ENCODE measurements at places on chromosomes 11 and 22.

DNA sequence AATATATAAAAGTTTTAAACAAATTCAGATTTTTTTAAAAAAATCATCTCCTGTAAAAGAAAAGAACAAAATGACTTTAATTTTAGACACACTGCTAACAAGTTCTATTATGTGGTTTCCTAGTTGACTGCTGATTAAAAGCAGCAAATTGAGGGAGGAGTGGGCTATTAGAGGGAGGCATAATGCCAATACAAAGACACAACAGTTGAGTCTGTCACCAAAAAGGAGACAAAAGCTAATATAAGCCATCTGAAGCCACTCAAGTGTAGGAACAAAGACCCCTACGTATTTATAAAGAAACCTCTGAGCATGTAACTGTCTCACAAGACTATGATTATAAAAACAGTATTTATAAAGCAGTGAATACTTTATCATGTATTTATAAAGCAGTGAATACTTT is 28.6 kb downstream of the TMEM123 start:
- no peak for DNase-seq

- DNase-seq: no peak
Observed at GRCh38 chr11:61753672-61754071, 1.2 kb downstream of the MYRF start.

DNA sequence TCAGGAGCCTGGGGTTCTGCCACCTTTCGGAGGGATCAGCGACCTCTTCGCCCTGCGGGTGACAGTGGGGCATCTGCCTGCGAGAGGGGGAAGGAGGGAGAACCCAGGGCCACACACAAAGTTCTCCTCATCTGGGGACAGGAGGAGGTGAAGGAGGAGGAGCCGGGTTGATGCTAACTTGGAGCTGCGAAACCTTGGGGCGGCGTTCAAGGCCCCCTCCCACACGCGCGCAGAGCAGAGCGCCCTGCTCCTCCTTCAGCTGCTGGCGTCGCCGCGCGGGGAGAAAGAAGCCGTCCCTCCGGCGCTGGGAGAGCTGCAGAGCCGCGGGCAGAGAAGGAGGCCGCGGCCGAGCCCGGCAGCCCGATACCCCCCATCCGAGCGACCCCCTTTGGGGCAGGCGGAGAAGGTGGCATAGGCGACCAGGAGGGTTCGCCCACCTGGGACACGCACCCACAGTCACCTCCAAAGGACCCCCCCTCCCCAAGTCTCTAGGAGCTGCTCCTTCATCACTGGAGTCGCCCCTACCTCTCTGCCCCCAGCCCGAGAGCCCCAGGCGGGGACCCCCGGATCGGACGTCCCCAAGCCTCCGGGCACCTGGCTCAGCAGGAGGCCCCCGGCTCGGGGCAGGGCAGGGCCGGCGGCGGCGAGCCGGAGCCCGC is at the start of gene RASD2:
RASD2 (plus strand) TSS at position 237 of the 659 bp plus-strand sequence. CDS start 5,979 bp downstream, outside the sequence.
- peak; percentile 34 for DNase-seq

- DNase-seq: no peak
Observed at GRCh38 chr22:44880610-44881290, 128.4 kb downstream of the ARHGAP8 start.

DNA sequence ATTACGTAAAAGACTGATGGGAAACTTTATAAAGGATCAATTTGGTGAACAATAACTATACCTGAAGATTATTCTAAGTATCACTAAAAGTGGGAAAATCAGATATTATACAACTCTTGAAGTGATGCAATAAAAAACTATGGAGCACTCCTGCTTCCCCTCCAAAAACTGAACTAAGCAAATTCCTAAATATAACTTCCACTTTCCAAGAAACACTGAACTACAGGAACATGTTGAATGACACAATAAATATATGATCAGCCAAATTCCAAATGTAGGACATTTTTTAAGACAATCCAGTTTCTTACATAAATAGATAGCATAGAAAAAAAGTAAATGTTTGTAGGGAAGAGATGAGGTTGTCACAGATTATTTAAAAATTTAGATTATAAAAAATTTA is 102.1 kb upstream of the APOA1 start:
- DNase-seq: no peak

DNA sequence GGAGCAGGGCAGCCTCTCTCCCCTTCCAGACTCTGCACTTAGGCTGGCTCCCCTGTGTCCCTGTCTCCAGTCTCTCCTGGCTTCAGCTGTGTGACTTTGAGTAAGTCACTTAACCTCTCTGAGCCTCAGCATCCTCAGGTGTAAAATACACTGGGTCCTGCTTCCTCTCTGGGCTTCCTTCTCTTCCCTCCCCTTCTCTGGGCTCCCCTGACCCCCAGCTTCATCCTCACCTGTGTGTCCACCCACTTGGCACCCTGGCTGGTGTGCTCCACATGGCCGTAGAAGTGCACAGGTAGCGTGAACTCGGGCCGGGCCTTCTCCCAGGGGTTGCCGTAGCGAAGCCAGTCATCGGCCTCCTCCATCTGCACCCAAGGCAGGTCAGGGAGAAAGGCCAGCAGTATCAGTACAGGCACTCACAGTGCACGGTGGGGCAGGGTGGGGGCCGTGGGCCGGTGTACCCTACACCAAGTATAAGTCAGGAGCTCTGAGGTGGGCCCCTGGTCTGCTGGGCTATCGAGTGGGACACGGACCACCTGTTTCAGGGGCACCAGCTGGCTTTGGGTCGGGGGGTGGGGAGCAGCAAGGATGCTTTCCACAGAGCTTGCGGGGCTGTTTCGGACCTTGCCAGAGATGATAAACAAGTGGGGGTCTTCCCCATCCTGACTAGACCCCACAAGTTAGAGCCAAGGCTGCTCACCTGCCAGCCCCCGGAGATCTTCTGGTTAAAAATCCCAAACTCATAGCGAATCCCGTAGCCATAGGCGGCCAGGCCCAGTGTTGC is 2.0 kb downstream of the PYGM start:
- DNase-seq: no peak

GRCh38 chr22:23179381-23180299 is 669 bp upstream of the BCR start:
- peak; percentile 25 for DNase-seq

- no peak for DNase-seq
Observed at GRCh38 chr11:73028611-73029010, 113.5 kb downstream of the FCHSD2 start.

GRCh38 chr22:21865041-21865440 is 2.4 kb downstream of the MAPK1 start:
- no peak for DNase-seq

DNA sequence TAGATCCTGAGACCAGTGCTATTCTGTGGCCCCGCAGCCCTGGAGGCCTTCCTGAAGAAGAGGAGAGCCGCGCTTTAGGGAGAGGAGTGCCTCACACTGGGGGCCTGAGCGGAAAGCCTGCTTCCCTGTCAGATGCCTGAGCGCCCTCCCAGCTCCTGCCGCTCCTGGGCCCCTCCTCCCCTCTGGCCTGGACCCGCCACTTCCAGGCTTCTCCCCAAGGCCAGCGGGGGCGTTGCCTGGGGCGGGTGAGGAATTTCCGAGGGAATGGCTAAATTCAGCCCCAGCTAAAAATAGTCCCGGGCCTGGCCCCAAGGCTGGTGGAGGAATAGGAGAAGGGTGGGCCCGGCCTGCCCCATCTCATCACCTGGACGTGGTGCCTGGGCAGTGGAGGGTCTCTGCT is 15.4 kb downstream of the ARHGEF17 start:
- DNase-seq: no peak

- peak; percentile 96 for DNase-seq
Observed at GRCh38 chr11:67561971-67562619, 21.5 kb upstream of the GSTP1 start.

DNA sequence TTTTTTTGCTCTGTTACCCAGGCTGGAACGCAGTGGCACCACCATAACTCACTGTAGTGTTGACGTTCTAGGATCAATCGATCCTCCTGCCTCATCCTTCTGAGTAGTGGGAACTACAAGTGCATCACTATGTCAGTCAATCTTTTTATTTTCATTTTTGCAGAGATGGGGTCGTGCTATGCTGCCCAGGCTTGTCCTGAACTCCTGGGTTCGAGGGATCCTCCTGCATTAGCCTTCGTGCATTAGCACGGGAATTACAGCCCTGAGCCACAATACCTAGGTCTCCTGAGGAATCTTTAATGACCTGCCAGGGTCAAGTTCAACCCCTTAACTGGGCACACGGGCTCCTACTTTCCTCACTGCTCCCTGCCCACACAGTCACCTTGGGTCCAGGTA is 4.4 kb downstream of the APOL3 start:
- DNase-seq: no peak

GRCh38 chr22:50678651-50679521 is 6.3 kb downstream of the SHANK3 start:
- no peak for DNase-seq

DNA sequence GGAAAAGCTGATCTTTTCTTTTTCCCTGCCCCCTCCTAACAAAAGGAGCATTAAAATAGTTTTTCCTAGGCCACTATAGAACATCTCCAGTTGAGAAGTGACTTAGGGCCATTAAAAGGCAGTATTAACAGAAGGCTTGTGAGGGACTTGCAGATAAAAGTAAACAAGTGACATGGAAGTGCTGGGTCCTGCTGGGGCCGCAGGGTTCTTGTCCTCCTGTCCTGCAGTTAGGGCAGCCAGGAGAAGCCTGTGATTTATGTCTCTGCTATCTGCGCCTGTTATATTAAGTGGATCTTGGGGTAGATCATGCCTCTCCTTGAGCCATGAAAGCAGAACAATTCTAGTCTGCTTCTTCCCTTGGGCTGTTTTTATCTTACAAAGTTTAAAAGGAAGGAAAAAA is 271.4 kb upstream of the C11orf87 start:
- DNase-seq: no peak

- DNase-seq: peak; percentile 42
Observed at GRCh38 chr11:76783294-76783895, at the start of gene TSKU. Gene TSKU, plus strand, starts transcription at chr11:76783356. Its CDS starts 12,261 bp downstream, at chr11:76795617.

DNA sequence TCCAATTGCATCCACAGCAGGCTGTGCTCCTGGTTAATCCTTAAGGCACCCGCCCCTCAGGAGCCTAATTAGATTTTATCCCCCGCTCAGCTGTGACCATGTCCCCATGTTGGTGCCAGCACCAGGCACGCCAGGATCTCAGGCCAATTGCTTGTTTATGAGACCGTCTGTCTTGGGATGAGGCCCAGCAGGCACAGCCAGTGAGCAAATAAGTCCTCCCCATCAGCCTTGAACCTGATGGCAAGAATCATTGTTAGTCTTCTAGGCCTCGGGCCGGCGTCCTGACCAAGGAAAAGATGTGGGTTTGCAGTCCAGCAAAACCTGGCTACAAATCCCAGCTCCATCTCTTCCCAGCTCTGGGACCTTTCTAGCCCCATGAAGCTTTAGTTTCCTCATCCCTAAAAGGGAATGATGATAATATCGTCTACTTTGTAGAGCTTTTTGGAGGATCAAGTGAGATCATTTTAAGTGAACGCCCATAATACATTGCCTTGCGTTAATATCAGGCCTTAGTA is 57.3 kb downstream of the TP53I11 start:
- no peak for DNase-seq

GRCh38 chr11:95788921-95789505 is 569 bp downstream of the FAM76B start:
- peak; percentile 71 for DNase-seq

DNA sequence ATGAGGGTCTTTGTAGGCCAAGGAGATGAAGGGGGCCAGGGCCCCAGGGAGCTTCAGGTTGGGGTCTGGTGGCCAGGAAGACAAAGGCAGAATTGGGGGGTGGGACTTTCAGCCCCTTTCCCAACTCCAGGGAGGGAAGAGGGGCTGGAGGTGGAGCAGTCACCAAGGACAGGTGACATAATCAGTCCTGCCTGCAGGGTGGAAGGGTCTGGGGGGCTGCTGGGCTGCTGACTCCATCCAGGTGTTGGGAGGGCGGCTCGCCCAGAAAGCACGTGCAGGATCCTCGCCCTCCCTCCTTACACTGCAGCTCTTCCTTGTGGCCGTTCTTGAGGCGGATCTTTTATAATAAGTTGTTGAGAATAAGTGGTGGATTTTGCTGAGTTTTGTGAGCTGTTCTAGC is 1491.1 kb downstream of the TBC1D22A start:
- DNase-seq: no peak

DNA sequence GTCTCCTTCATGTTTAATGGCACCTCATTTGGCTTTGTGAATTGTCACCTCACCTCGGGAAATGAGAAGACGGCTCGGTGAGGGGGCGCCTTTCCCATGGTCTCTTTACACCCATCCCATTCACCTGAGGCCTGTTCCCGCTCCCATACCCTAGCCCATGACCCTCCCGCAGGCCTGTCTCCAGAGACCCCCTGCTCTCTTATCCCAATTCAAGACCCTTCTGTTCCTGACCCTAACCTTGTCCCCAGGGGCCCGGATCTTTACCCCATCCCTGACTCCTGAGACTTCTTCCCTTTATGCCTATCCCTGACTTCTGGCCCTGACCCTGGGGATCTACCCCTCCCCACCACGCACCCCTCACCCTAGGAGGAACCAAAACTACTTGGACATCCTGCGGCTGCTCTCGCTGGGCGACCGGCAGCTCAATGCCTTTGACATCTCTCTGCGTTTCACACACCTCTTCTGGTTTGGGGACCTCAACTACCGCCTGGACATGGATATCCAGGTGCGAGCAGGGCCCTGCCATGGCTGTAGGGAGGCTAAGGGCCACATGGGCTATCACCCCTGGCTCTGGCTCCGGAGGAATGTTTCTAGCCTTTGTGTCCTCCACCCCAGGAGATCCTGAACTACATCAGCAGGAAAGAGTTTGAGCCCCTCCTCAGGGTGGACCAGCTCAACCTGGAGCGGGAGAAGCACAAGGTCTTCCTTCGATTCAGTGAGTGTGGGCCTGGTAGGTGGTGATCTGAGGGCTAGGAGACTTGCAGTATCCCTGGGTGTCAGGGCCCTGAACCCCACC is 7.9 kb downstream of the INPPL1 start:
- DNase-seq: no peak

GRCh38 chr11:35934981-35935380 is 8.9 kb upstream of the LDLRAD3 start:
- DNase-seq: no peak

DNA sequence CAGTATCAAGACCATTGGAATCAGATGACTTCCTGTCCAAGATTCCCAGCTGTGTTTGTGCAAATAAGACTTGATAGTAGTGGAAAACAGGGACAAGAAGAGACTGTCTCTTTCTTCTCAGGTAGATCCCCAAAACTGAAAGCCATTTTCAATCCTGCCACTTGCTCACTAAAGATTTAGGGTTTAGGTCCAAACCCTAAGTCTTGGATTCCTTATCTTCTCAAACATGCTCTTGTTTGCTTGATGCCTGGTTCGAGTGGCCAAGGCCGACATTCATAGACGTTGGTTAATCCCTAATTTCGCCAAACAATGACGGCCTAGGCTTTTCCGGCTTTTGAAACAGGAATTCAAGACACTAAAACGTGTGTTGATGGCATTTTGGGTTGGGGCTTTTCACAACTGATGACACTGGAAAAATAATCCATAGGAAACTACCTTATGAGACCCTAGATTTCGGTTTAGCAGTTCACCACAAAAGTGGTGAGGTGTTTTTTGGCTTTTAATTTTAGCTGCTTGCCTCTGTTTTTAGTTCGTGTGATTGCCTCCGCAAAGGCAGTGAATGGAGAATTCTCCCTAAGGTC is 1.0 kb upstream of the GTPBP1 start:
- no peak for DNase-seq

- no peak for DNase-seq
Observed at GRCh38 chr22:49170053-49170452, 657.6 kb downstream of the BRD1 start.
